ENCODE measurements at places on chromosomes 12 and 14.

DNA sequence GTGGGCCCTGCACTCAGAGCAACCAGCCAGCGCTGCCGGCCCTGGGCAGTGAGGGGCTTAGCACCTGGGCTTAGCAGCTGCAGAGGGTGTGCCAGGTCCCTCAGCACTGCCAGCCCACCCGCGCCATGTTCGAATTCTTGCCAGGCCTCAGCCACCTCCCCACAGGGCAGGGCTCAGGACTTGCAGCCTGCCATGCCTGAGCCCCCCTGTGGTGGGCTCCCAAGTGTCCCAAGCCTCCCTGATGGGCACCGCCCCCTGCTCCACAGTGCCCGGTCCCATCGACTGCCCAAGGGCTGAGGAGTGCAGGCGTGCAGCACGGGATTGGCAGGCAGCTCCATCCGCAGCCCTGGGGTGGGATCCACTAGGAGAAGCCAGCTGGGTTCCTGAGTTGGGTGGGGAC is 98.0 kb upstream of the NID2 start:
- DNase-seq: no peak

DNA sequence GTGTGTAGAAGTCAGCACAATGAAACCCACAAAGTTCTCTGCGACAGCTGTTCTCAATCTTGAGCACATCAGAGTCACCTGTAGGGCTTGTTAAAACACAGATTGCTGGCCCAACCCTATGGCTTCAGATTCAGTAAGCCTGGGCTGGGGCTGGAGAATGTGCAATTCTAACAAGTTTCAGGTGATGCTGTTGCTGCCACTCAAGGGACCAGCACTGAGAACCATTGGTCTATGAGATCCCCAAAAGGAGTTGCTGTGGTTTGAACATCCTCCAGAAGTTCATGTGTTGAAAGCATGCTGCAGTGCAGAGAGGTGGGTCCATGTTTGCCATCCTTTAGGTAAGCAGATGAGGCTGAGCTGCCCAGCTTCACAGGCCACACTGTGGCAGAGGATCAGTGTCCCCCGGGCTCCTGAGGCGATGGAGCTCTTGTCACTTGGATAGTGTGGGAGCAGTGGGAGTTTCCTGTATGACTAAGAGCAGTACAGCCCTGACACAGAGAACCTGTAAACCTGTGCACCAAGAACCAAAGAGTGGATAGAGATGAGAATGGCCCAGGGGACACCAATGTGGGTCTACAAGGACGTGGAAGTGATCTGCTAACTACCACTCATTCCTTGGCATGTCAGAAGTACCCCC is 8.0 kb upstream of the RTRAF start:
- DNase-seq: no peak

- no peak for DNase-seq
Measured at GRCh38 chr14:44265246-44265645, 241.8 kb downstream of the FSCB start.

- no peak for DNase-seq
Measured at GRCh38 chr12:122028905-122029560, 7.3 kb downstream of the BCL7A start.

- DNase-seq: no peak
Measured at GRCh38 chr12:112107306-112108201, 1.0 kb downstream of the NAA25 start.

DNA sequence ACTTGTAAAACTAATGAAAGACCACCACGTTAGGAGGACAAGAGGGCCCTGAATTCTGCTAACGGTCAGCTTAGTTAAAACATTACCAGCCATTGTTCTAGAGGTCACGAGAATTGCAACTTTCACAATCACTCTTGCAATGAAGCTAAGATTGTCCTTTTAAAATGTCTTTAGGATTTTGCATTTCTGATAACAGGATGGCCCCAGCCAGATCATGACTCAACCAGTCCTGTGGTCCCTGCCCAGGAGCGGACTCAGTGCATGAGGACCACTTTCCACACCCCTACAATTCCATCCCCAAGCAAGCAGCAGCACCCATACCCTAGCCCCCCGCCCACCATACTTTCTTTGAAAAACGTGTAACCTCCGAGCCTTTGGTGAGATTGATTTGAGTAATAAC is 28.7 kb downstream of the HSP90AA1 start:
- DNase-seq: no peak

DNA sequence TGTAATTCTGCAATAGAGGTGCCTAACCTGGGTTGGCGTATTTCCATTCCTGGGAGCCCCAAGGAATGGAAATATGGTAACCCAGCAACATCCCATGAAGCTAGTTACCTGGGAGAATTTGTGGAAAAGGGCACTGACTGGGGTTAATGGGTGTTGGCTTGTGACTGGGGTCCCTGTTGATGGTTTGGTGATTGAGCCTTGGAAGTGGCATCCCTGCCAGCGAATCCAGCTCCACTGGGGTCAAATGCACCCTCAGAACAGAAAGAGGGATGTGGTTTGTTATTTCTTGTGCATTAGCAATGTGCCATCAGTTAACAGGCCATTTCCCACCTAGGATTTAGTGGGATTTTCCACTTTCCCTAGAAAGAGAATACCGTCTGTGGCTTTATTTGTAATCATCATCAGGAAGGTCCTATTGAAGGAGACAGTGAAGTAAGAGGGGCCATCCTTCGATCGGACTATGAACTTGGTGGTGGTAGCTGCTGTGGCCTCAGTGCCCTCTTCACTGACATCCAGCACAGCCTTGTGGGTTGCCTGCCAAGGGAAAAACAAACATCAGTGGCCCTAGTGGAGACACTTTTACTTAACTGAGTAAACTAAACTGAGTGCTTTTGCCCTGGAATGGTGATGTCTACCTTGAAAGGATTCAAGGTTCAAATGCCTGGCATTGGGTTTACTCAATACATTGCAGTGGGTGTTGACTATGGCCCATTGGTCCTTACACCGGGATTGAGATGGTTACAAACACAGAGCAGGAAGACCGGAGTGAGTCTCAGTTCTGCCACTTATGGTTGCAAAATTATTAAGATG is 10.4 kb upstream of the SERPINA11 start:
- DNase-seq: no peak

DNA sequence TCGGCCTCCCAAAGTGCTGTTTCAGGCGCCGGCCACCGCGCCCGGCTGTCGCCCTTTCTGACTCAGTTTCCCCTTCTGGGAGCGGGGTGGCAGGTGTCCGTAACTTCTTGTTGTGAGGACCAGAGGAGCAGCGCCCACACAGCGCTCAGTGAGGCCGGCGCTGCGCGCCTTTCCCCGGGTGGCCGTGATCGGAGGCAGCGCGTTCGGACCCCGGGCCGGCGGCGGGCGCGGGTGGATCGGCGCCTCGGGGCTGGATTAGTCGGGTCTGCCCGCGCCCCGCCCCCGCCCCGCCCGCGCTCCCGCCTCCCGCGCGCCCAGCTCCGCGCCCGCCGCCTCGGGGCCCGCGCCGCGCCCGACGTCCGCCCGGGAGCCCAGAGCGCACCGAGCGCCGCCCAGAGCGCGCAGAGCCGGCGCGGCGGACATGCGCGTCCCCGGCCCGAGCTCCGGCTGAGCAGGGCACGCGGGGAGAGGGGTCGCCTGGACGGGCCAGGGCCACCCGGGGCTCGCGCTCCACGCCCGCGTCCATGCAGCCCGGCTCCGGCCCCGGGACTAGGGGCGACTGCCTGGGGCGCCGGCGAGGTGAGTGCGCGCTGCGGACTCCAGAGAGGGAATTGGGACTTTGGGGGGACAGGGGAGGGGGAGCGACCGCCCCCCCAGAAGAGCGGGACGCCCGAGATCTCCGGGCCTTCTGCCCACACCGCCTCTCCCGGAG is 50.6 kb downstream of the LRCOL1 start:
- DNase-seq: peak; percentile 5

- DNase-seq: no peak
Measured at GRCh38 chr12:42382013-42382696, 56.2 kb downstream of the PPHLN1 start.

- DNase-seq: no peak
Measured at GRCh38 chr14:102164965-102165364, 25.3 kb downstream of the WDR20 start.

DNA sequence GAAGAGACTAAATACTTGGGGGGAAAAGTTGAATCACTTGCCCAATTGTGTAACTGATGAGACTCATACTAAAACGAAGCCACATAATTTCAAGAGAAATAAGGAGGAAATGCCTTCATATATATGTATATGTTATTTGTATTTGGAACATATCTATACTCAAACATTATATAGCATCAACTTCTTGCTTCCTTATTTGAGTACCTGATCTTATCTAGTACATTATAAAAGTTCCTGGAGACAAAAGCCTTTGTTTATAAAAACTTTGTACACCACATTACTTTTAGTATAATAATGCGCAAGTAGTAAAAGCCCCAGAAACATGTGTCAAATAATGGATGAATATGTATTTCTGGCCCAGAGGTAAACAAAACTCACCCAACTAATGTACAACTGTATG is 92.0 kb downstream of the SLC2A13 start:
- no peak for DNase-seq

DNA sequence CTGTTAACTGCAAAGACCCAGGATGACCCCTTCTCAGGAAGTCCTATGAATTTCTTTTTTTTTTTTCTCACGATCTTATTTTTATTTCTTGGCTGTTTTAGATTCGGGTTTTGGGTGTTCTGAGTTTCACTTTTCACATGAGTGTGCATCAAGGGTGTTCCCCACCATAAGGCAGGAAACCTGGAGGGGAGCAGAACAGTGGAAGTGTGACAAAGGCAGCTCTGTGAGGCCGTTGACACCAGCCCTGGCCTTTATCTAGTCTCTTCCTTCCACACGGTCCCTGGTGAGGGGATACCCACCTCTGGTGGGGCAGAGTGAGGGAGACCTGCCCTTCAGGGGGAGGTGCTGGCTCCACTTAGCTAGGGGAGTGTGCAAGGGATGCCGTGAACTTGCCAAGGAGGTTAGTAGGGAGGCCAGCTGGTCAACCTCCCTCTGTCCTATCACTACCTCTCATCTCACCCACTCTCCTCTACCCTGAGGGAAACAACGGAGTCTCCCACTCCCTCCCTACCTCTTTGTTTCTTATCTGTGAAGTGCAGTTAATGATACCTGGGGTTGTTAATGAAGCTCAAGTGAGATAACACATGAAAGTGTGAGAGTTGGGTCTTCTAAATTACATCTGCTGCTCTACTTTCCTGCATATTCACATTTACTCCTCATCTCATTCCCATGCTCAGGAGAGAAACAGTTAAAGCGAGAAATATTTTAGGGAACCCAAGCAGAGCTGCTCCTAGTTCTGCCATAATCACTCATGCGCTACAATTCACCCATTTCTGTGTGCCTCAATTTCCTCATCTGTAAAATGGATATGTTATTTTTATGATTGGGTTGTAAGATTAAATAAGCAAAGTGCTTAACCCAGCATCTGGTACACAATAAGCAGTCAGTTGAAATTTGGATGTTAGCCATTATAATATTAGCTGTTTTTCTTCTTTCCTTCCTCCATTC is 4.4 kb upstream of the GALNT6 start:
- DNase-seq: no peak

DNA sequence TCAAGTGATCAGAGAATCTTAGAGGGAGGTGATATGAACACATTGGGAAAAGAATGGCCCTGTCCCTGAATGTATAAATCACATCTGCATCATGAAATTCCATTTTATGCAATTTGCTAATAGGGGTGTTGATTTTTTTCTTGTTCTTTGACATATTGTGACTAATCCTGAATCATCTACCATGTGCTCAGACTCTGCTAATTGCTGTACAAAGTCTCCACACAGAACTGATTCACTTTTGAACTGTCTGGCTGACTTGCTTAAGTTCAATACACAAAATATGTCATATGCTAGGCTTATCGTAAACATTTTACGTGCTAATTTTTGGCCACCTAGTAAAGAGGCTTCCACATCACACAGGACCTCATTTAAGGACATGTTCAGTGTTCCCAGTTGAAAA is 2.6 kb downstream of the TMEM132D start:
- peak; percentile 33 for DNase-seq

GRCh38 chr14:56808110-56808382 is 2.2 kb downstream of the OTX2 start:
- no peak for DNase-seq

- DNase-seq: no peak
Measured at GRCh38 chr12:59179231-59179630, 258.9 kb upstream of the LRIG3 start.

GRCh38 chr14:53432378-53432802 is 279.3 kb upstream of the DDHD1 start:
- no peak for DNase-seq

All from amniotic stem cell (primary cell).